ENCODE measurements at places on chromosomes 7 and 10.

DNA sequence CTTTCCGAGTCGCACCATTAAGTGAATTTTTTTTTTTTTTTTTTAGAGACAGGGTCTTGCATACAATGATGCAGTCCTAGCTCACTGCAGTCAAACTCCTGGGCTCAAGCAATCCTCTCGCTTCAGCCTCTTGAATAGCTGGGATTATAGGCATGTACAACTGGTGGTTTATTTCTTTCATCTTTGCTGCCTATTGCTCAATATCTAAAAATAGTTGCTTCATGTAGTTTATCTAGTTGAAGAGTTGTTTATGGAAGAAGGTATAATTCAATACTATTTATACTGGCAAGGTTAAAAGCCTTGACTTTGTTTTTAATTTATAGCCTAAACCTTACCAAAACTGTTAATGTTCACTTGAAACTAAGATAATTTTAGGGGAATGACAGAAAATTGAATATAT is 66.9 kb downstream of the SEMA3D start:
- DNase-seq: no peak

DNA sequence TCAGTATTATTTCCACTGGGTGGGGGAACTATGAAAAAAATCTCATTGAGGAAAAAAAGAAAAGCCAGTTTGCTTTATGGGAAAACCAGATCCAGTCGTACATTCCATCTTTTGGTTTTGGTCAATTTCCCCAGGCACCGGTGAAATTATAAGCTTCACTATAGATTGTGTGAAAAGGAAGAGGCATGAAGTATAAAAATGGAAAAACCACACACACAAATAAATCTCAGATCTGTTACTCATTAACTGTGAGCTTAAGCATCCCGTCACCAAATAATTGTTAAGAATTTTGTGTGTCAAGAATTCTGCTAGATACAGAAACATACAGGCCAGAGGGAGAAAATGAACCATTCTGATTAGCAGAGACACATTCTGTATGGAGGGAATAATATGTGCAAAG is 405.5 kb upstream of the CELF2 start:
- no peak for DNase-seq

GRCh38 chr10:99435986-99436638 is 5.7 kb upstream of the GOT1 start:
- peak; percentile 63 for DNase-seq

DNA sequence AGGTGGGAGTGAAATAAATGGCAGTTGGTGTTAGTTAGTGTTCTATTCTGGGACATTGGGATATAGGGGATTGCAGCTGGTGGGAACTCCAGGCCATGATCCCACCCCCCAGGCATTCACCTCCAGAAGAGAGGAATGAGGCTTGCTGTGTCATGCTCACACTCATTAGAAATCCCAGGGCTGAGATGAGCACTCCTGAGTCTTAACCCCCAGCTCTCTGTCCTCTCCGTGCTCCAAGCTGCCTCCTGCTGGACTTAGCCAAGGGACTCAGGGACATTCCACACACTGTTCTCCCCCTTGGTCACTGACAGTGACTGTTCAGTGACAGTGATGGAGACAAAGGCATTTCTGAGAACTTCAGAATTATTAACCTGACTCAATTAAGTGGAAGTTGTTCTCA is 21.5 kb downstream of the CYP26A1 start:
- no peak for DNase-seq

All from M059J (cell line).